ENCODE measurements at places on chromosomes 1 and 21.

DNA sequence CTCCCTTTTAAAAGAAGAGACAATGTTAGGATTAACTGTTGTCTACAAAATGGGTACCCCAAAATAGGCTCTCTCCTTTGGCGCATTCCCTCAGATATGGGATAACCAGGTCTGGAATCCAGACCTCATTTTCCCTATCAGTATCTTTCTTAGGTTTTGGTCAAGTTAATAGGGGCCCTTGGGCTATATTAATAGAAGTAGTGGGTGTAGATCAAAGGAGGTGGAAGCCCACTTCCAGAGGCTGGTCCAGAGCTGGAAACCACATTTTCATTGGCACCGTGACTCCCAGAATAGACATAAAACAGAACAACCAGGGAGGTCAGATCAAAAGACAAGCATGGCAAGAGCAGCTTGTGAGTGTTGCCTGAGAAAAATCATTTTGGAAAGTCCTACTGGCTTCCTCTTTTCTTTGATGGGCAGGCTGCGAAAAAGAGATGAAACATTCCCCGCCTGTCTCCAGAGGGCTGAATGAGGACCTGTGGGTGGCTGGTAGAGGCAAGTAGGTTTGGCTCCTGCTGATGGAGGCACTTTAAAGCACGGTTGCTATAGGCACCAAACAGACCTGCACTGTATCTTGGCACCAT is 25.8 kb upstream of the KIF21B start:
- no peak for DNase-seq

DNA sequence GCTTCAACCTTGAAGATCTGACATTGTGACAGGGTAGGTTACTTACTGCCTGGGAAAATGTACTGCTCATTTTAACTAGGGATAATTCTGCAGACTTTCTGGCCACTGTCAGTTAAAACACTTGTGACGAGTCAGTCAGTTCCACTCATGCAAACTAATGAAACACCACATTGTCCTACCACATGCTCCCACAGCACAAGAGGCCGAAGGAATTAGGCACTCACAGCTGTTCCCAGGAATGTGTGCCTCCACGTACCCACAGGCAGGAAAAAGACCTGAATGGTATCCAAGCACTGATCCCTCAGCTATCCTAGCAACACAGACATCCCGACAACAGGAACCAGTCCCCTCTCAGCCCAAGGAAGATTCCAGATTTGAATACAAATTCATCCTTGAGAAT is 12.3 kb downstream of the BCAR3 start:
- DNase-seq = no peak

GRCh38 chr1:248905662-248906008 is 400 bp upstream of the PGBD2 start:
- DNase-seq = peak; percentile 7

DNA sequence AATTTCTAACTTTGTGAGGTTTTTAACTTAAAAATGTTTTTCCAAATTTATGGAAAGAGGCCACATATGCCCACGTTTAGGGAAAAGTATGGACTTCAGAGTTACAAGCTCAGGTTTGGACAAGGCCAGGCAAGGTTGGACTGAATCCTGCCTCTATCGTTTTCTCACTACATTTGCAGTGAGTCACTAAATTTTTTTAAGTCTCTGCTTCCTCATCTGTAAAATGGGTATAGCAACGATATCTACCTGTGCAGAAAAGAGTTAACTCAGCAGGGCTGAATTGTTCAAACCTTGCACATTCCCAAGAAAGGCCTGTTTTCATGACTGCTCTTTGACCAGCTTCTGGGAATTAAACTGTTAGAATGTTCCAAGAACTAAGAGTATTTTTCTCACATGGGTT is 159.1 kb downstream of the LTN1 start:
- DNase-seq = no peak

DNA sequence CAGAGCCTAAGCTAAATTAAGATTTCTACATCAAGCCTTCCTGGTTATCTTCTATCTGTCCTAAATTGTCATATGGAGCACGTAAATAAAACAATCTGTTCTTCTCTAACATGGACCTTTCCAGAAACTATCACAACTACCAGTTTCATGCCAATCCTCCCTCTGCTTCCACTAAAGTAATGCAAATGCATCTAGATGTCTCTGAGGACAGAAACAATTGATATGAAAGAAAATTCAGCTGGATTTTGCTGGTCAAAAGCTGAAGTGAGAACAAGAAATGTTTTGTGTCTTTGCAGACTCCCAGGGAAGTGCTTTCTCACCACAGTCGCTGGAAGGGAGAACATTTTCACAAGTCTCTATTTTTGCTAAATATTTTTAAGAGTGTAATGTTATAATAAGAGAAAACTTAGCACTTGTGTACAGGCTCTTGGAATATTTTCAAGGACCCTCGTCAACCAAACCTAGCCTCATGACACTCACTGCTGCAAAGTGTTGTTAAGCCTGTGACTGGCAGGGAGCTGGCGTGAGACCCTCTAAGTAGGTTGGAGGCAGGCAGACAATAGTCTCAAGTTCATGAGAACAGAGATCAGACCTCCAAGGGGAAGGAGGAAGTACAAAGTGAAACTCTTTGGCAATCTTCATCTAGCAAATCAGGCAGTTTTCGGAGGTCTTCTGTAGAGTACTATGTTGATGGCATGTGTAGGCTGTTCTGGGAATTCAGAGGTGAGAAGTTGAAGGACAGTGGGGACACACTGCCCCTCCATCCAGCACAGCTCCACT is 38.8 kb downstream of the DNASE2B start:
- DNase-seq = no peak

GRCh38 chr1:3115275-3116149 is 46.5 kb downstream of the PRDM16 start:
- no peak for DNase-seq

All from stimulated activated CD4-positive, alpha-beta T cell treated with anti-CD3 and anti-CD28 coated beads, TNF-alpha, amount 100 ng/mL, for 48 hours (primary cell).